ENCODE measurements at places on chromosomes 5 and 9. TPM values are rescaled to one million over a fixed set of nuclear protein-coding genes. Genes with fewer than 3 reads are reported as not detected.

DNA sequence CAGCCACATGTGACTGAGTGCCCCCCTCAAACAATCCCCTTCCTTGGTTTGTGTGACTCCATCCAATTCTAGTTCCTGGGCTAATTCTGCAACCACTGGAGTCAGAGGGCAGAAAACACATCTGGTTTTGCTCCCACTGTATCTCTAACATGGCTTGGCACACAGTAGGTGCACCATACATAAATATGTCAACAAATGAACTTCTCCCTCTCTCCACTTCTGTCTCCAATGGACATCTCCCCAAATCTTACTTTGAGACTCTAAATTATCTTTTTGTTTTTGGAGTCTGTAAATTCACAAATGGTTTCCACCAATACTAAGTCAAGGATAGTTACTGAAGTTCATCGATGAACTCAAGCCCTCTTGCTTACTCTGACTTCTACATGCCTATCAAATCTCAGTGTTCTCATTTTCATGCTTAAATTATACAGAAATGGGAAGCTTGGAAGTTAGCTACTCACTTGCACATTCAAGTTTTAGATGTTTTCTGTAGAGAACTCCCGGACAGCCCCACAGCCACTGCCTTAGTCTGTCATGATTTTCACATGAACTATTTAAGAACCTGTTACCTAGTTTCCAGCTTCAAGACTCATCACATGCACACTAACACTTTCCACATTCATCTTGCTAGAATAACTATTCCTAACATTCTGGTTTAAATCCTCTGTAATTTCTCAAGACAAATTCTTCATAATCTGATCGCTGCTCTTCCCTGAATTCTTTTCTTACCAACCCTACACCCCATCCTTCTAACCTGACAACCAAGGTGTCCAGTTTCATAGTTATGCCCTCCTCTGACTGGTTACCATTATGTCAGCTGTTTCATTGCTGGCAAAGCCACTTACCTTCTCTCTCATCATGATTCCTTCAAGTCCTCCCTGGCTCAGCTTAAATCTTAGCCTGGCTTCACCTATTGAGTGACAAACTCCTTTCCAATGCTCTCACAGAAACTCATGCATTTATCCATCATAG, 6.0 kb downstream of the RPL37 start:
- DNase-seq: no peak

DNA sequence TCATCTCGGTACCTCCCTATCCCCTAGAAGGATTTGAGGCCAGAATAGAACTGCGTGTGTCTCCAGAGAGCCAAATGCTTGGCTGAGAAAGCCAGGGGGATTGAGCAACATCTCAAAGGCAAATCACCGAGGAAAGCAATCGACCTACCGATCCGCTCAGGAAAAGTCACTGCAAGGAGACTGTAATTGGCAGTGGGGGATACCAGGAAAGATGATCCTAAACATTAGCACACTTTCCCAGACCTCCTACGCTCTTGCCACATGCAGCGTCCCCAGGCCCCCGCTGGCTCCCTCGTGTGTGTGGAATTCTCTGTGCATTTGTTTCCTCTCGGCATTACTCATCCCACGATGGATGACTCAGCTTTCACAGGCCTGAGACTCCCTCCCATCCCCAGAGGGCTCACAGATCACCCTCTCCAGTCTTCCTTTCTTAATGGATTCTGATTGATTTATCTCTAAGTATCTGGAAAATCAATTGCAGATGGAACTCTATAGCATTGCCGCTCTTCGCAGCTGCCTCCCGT, 82.2 kb upstream of the ICE1 start:
- peak; percentile 87 for DNase-seq

- DNase-seq: no peak
These were observed 124.0 kb upstream of the PPP1R26 start for GRCh38 chr9:135355521-135356011.

- peak; percentile 77 for DNase-seq
These were observed 185.7 kb upstream of the IL12B start for GRCh38 chr5:159515909-159516415.

- no peak for DNase-seq
These were observed 7.6 kb downstream of the TGFBI start for GRCh38 chr5:136036293-136036911.

DNA sequence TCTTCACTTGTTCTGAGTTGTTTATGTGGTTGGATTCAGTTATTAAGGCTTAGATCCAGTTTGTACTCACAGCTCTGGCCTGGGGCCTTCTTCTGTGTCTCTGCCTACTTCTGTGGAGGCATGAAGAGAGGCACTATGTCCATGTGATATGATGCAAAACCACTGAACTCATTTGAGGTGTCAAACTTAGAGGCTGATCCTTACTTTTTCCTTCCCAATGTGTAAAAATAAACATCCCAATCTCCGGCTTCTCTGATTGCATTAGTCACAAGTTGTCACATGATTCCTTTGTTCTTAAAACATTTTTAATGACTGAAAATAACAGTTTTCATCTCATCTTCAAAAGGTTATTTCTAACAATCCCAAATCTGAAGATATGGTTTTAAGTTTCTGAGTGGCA, 276.0 kb upstream of the RGMB start:
- DNase-seq: no peak

DNA sequence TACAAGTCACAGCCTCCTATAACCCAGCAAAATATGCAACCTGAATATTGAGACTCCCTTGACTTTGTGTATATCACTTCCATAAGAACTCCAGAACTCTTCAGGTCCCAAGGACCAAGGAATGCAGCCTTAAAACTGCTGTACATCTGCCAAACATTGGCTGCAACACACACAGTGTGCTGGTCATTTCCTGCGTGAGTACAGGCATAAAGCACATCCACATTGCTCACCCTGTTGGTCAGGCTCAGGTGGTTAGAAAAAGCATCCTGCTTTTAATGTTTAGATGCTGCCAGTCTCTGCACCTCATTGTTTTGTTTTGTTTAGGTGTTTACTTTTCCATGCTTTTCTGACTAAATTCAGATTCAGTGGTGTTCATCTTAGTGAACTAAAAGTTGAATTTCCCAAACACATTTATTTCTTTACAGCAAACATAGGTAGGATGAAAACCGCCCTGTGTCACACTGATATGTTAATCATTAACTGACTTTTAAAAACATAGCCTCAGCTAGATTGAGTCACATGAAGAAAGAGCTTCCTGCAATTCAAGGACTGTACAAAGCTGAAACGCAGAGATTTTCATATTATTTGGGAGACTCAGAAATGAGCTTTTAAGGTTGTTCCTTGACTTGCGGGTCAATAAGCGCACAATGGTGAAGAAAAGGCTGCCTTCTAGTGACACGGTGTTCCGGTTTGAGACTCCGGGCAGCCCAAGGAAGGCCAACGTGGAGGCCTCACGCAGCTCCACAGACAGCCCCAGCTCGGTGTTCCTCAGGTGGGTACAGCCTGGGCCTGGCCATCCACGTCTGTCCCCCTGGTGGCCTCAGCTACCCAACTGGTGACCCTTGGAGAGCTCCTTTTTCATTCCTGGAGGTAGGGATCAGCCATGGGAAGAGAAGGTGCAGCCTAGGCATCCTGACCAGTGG, 52.2 kb upstream of the GRAMD2B start:
- peak; percentile 62 for DNase-seq

DNA sequence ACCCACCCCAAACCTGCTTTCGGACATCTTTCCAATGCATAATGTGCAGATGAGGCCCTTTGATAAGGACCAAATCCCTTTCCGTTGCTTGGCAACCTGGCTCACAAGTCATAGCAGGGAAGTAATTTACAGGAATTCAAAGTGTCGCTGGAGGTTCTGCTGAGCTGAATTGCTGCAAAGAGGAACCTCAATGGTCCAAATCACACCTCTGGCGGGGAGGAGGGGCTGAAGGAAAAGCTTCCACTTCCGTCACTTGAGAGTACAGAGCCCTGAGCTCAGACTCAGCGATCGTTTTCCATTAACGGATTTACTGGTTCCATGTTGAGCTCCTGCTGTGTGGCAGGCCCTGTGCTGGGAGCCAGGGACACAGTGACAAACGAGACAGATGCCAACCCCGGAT, 99.3 kb downstream of the KCNIP1 start:
- DNase-seq: no peak

- DNase-seq: no peak
These were observed 20.5 kb upstream of the IFNK start for GRCh38 chr9:27503623-27504022.

DNA sequence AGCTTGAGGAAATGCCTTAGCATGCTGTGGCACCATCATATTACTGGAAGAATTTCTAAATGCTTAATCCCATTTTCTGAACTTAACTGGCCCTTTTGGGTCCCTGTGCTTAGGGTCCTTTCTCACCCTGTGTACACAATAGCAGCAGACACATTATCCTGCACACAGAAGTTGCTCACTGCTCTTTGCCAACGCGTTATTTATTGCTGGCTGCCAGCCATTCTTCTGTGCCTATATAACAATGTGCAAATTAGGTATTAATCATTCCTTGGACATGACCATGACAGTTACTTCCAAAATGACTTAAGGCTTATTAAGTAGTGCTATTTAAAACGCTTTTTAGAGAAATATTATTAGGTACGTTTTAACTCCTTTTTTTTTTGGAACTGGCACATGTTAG, 134.7 kb downstream of the FBN2 start:
- DNase-seq: no peak

DNA sequence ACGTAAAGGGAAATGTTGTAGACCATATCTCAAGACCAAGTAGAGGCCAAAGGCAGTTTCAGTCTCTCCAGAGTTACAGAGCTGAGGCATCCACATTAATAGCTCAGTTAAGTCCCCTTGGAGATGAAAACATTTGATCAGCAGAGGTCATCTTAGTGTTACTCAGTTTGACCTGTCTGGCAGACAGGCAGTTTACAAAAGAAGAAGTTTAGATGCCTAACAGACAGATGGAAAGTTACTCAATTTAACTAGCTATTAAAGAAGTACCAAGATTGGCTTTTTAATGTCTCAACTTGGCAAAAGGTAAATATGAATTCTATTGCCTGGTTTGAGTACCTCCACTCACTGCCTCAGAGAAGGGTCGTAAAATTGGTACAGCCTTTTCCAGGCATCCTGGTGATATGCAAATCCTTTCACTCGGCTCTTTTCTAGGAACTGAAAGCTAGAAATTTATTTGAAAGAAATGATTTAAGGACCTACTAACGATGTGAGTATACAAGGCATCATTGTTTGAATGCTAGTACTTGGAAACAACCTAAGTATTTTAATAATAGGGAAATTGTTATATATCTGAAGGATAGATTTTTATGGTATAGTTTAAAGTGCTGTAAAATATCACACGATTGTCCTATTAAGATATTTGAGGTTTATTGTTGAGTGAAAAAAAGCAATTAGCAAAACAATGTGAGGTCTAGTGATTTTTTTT, 14.8 kb downstream of the ACO1 start:
- DNase-seq: no peak

- no peak for DNase-seq
These were observed 350.5 kb downstream of the SLIT3 start for GRCh38 chr5:168950241-168950951.

- DNase-seq: no peak
These were observed 19.3 kb upstream of the SLC25A51 start for GRCh38 chr9:37923118-37923795.

DNA sequence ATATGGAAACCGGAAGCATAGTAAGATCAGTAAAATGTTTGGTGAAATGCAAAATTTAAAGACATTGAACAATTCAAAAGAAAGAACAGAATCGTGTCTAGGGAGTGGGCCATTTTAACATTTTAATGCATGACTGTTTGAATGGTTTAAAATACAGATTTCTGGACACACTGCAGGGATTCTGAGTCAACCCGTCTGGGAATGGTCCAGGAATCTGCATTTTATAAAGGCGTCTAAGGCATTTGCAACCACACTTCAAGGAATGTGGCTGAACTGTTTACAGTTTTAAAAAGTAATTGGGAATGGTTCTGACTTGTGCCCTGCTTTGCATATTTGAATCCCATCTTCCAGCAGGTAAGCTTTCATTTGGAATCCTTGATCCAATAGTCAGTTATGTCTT, 811.7 kb upstream of the WWC1 start:
- DNase-seq: no peak

DNA sequence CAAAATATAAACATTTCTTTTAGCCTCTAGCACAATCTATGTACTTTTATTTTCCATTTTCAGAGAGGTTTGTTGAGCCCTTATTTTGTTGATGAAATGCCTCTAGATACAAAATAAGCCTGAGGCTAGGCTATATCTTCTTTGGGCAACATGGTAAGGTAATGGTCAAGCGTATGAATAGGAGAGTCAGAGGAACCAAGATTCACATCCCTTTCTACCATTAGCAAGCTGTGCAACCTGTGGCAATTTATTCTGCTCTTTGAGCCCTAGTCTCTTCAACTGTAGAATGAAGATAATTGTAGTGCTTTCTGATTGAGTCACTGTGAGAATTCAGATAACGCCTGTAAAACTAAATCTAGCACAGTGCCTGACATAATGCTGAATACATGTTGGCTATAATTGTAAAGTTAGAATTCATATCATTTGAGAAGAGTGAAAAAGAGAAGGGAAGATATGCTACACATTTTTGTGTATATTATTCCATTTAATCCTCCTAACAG, 412.5 kb downstream of the CCDC171 start:
- no peak for DNase-seq

GRCh38 chr9:137504432-137504777, 45.3 kb upstream of the NSMF start:
- DNase-seq: no peak

DNA sequence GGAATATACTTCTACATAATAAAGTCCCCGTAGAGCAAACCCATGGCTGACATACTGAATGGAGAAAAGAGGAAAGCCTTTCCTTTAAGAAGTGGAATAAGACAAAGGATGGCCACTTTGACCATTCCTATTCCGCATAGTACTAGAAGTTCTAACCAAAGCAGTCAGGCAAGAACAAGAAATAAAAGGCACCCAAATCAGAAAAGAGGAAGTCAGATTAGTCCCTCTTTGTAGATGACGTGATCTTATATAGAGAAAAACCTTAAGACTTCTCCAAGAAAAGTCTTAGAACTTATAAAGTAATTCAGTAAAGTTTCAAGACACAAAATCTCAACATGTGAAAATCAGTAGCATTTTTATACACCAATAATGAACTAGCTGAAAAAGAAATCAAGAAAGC, 133.9 kb downstream of the GIN1 start:
- no peak for DNase-seq

DNA sequence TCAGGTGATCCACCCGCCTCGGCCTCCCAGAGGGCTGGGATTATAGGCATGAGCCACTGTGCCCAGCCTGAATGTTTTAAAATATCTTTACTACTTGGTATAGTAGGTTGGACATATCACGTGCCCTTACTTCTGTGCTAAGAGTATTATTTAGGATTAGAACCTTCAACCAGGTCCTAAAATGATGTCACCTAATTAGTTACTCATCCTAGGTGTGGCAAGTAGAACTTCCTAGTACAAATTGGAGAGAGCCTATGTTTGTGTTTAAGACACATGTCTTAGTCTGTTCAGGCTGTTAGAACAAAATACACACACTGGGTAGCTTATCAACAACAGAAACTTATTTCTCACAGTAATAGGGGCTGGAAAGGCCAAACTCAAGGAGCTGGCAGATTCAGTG, 51.5 kb downstream of the ZFAND5 start:
- no peak for DNase-seq

GRCh38 chr9:126376311-126377175, 49.9 kb downstream of the MVB12B start:
- peak; percentile 79 for DNase-seq

- DNase-seq: peak; percentile 53
These were observed 388.5 kb downstream of the GABRG2 start for GRCh38 chr5:162456086-162456485.

- DNase-seq: no peak
These were observed 201.1 kb downstream of the EPB41L4A start for GRCh38 chr5:112217843-112218579.

The SH2D3C gene
- 13.7 TPM for polyA plus RNA-seq

The OR1J2 gene
- polyA plus RNA-seq: not detected

The PCSK5 gene
- 1.6 TPM for polyA plus RNA-seq

The IFNK gene
- not detected for polyA plus RNA-seq

The BTNL9 gene
- polyA plus RNA-seq: 8.6 TPM

The EIF4E1B gene
- polyA plus RNA-seq: not detected

The ARHGEF28 gene
- polyA plus RNA-seq: 21.9 TPM
